ENCODE measurements at places on chromosomes 3 and 15.
A peak's percentile ranks its signal among the peaks of the same experiment; 100 is the strongest.

DNA sequence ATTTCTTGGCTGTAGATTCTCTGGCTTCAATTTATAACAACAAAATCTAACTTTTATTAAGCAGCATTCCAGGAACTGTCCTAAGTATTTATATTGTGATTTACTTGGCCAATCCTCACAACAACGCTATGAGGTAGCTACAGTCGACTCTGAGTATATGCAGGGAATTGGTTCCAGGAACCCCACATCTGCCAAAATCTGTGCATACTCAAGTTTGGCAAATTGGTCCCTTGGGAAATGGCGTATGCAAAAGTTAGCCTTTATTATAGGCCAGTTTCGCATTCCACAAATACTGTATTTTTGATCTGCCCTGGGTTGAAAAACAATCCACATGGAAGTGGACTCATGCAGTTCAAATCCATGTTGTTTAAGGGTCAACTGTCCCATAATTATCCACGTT is 53.9 kb downstream of the RAP2B start:
- DNase-seq = no peak

DNA sequence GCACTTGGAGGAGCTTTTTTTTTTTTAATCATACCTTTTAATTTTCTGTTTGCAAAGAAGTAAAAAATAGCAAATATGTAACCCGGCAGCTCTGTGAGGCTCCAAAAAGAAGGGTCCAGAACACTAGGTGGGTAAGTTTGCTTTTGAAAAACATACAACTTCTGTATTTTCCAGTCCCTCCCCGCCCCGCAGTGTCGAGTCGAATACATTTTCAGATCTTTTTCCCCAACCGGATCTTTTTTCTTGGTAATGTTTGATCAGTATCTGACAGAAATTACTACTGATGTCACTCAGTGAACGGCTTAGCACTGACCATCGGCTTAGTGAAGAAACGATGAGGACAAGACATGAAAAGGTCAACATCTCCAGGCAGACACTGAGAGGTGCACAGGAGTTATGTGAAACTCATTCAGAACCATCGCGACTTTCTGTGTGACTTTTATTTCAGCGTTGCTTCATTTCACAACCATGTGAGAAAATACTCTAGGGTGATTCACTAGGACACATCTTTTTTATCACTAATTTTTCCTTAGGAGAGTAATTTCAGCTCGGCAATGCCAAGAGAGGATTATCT is 11.0 kb downstream of the ISL2 start:
- no peak for DNase-seq

DNA sequence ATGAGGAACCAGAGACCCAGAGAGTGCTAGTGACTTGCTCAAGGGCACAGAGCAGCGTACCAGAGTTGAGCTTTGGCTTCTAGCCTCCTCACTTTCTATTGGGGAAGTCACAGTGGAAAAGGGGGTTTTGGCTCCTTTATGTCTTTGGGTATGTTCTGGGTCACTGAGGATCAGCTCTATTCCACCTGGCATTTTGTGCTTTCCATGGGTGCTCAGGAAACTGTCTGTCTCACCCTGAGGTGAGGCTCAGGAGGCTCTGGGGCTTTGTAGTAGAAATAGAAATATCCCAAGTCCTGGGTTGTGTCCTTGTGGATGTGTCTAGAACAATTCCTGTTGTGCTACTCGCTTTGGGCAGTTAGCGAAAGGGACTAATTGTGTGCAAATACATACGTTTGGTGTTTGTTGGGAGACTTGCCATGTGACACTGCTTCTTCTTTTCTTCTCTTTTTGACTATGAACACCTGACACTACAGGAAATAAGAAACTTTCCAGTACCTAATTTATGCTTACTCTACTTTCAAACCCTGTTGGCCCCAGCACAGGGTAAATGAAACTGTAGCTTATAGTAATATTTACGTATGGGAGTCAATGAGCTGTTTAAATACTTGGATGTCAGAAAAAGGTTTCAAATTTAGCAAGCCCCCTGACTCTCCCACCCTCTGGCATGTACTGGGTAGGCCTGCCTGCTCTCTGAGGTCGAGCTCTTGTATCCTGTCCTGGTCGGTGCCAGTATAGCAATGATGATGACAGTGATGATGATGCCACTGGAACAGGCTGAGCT is 35.6 kb downstream of the SMAD3 start:
- DNase-seq = no peak

DNA sequence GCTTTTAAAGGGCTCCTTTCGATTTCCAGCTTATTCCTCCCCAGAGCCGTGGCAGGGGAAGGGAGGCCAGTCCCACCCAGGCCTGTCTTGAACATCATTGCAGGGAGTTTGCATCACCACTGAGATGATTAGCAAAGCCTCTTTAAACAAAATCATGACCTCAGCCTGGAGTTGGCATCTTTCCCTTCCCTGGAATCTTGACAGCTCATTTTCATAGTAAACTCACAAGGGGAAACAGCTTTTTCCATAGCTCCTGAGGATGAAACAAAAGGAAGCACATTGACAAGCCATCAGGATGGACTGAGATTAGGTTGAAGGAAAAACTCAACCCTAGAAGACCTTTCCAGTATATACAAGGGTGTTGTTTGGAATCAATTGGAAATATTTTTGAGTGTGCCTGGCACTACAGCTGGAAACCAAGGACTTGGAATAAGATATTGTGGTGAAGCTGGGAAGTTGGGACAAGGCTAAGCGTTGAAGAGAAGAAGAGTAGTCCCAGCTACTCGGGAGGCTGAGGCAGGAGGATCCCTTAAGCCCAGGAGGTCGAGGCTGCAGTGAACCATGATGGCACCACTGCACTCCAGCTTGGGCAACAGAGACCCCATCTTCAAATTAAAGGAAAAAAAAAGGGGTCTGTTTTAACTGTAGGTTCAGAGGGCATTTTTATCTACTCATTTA is 3.1 kb upstream of the LARP6 start:
- peak; percentile 44 for DNase-seq

- no peak for DNase-seq
These were observed 5.4 kb downstream of the IFT122 start for GRCh38 chr3:129445471-129445870.

- DNase-seq = no peak
These were observed 12.6 kb upstream of the FBN1 start for GRCh38 chr15:48657950-48658591.

DNA sequence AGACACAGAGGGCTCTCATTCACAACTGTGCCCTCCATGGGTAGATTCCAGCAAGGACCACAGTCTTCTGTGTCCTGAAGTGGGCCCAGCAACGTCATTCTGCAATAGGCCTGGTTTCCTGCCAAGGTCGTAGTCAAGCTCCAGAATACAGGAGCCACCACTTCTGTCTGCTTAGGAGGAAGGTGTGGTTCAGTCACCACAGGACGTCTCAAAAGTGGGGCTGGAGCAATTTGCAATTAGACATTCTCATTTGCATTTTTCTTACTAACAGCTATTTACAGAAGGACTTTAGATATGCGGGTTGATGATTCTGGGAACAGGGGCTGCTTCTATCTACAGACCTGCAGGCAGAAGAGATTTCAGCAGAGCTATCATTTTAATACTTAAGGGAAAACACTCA is 58.7 kb upstream of the MYRIP start:
- no peak for DNase-seq

- no peak for DNase-seq
These were observed 43.5 kb downstream of the RAB8B start for GRCh38 chr15:63232943-63233342.

GRCh38 chr3:127177226-127177625 is 15.7 kb upstream of the PRR23E start:
- no peak for DNase-seq

Data from hippocampal formation (tissue), 2 donors.